ENCODE measurements at places on chromosomes 11 and 22. TPM values are rescaled to one million over a fixed set of nuclear protein-coding genes. Genes with fewer than 3 reads are reported as not detected.

SEPTIN3 gene
- 7.7 TPM for total RNA-seq

ZNF143 gene
- 26.5 TPM for total RNA-seq

OR5B21 gene
- not detected for total RNA-seq

INPP5J gene
- 0.33 TPM for total RNA-seq

MIOX gene
- total RNA-seq, result not detected

DNA sequence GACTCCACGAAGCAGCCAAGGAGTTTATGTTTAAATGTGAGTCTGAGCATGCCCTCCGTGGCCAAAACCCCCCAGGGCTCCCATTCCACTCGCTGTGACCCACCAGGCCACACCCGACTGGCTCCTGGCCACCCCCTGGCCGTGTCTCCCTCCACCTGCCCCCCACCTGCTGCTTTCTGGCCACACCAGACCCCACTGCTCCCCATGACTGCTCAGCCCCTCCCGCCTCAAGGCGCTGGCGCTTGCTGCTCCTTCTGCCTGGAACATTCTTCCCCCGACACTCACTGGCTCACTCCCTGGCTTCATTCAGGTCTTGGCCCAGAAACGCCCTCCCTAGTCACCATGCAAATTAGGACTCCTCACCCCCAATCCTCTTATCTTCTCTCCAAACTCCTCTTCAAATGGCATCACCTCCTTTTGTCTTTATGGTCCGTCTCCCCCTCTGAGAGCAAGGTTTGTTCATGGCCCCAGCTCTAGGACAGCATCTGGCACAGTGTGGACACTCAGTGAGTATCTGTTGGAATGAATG, 72.2 kb downstream of the EFCAB6 start:
- no peak for DNase-seq

DNA sequence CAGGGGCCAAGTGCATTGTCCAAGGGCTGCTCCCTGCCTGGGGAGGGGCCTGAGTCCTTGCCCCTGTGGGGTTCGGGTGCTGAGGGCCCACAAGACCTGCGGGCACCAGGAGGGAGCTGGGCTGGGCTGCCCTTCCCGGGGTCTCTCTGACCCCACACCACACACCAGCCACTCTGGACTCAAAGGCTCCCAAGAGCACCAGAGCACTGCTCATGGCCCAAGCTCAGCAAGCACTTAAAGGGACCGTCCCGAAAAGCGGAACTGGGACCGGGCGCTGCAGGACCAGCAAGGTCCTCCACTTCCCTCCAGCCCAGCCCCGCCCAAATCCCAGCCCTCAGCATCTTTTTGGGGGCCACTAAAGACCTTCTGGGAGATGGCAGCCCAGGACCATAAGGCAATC, 5.3 kb downstream of the LSP1 start:
- no peak for DNase-seq

DNA sequence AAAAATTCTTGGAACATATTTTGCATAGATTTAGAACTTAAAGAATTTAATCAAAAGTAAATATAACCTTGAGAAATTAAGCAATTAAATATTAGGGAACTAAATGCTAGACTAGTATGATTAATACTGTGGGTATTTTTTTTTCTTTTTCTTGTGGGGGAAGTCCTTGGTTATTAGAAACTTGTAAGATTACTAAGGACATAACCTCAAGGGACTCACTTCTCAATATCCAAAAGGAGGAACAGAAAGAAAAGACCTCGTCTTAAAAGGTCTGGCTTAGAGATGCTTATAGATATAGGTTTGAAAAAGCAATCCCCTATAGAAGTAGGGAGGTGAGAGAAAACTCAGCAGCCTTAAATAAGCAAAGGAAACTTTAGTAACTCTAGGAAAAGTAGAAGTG, 368.5 kb downstream of the INSC start:
- DNase-seq, result no peak

All from A172 (cell line).